Motor neuron (in vitro differentiated cells): ENCODE measurements at places on chromosomes 1 and 21.

GRCh38 chr1:217419194-217419551 lies 211.7 kb downstream of the GPATCH2 start:
- ATAC-seq: no peak

GRCh38 chr1:212621043-212621948 lies 12.7 kb downstream of the ATF3 start:
- ATAC-seq: no peak

DNA sequence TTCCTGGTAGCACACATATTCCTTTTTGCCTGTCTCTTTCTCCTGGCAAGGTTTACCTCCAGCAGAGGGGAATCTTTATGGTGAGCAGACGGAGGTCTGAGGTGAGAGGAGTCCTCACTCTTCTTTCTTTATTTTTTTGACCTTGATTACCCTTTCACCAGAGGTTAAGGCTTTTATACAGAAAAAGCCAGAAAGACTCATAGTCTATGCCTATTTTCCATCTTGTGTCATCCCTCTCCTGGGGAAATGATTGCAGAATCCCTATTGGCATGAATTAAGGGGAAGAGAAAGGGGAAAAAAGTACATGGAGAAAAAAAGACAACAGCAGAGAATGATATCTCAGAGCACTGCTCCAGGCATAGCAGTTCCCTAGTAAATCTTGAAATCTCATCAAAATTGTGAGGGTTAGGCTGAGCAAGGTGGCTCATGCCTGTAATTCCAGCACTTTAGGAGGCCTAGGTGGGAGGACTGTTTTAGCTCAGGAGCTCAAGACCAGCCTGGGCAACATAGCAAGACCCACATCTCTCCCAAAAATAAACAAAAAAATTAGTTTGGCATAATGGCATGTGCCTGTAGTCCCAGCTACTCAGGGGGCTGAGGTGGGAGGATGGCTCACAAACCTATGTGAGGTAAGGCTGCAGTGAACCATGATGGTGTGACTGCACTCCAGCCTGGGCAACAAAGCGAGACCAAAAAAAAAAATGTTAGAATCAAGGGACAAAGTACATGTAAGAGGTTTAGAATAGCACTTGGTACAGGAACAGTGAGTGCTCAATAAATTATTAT lies 1.2 kb upstream of the XPR1 start:
- ATAC-seq: no peak

DNA sequence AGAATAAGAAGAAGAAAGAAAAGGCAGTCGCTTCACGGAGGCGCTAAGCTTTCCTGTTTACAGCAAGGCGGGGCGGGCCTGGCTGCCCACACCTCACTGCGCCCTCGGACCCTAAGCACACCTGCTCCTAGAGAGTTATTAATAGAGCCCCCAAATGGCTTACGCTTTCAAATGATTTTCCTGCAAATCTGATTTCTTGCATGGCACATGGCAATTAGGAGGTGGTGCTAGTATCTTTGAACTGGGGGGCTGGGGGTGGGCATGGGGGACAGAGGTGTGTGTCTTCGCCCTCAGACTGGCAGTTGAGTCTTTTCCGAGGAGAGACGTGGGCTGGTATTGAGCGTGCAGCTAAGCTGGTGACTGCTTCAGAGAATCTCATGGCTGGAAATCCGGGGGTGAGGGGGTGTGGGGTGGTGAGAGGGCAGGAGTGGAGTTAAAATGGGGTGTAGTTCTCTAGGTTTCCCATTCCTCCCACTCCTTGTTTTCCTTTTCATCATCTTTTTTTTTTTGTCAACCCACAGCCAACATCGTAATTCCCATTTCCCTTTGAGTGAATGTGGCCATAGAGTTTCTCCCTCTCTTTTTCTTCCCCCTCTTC lies 1.3 kb downstream of the S1PR1 start:
- no peak for ATAC-seq

DNA sequence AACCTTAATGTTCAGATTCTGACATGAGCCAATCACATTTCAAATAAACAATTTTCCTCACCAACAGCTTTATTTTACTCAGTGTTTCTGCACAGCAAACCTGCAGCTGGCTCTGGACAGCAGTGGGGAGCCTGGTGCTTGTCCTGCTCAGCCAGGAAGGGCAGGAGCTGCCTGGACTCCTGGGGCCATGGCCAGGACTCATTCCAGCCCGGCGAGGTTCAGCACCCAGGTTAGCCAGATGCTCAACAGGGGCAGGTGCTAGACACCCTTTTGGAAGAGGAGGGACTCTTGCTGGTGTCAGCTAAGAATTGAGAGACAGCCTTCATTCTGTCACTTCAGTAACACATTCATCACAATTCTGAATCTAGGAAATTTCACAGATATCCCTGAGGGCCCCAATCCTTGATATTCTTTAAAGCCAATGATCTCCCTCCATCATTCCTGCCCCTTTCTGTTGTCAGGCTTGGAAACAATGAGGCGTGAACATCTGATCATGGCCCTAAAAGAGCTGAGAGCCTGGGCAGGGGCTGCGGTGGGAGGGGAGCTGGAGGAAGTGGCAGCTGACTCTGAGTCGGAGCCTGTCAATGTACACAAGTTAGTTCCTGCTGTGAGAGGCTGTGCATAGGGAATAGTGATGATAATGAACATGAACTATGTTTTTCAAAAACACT lies 251.3 kb downstream of the SDCCAG8 start:
- no peak for ATAC-seq
